Activated T-helper 2 cell treated with anti-CD3 and anti-CD28 coated beads, Interferon-gamma antibody, Interleukin-2, Interleukin-4, amounts not matched to agents 10 μg/mL and 5 μg/mL and 100 μg/mL, durations not matched to agents 14 hours and 24 hours and 36 hours (primary cell): ENCODE measurements at places on chromosomes 2 and 18.

GRCh38 chr18:61591253-61591652, 258.0 kb downstream of the CDH20 start:
- no peak for DNase-seq

DNA sequence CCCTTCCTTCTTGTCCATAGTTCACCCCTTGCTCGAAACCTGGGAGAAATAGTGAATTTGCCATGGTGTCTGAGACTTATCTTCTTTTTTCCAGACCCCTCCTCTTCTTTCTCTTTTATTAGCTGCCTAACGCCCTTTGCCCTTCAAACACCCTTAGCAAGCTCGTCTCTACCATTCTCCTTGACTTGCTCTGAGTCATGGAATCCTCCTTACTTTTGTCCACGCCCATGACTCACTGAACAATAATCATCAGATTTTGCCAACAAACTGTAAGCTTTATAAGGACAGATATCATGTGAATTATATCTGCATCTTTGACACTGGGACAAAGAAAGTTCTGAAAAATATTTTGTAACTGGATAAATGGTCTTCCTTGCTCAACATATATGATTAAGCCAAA, 67.1 kb upstream of the CNTNAP5 start:
- no peak for DNase-seq

- DNase-seq = no peak
These were observed 43.7 kb downstream of the WIPF1 start for GRCh38 chr2:174553811-174554493.

DNA sequence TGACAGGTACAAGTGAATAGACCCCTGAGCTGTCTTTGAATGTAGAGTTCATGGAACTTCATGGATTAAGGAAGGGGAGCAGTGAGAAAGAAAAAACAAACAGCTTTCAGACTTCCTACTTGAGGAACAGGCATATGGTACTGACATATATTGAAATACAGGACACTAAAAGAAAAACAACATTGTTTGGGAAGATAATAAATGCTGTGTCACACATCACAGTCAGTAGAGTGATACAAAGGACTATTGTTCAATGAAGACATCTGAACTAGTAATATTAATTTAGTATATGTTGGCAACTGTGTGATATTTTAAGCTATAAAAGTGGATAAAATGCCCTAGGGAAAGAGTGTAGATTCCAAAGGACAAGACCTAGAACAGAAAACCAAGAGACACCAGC, 3.3 kb downstream of the DSC2 start:
- no peak for DNase-seq

GRCh38 chr2:74052732-74053710, 68.3 kb downstream of the TET3 start:
- DNase-seq = no peak

DNA sequence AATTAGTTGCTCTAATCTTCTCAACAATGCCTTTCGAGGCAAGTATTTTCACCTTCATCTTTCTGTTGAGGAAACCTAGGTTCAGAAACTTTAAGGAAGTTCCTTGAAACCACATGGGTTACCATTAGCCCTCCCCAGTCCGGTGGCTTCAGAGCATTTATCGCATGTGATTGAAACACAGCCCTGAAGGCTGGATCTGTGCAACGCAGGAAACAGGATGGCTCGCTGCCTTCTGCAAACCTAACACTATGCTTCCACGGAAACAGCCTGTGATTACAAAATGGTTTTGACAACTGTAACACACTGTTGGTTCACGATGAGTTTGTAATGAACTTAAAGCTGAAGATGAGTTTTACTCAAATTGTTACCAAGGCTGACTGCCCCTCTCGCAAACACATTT, 68.5 kb downstream of the EPB41L3 start:
- no peak for DNase-seq

- DNase-seq = no peak
These were observed 31.1 kb downstream of the MYO7B start for GRCh38 chr2:127566576-127566975.

DNA sequence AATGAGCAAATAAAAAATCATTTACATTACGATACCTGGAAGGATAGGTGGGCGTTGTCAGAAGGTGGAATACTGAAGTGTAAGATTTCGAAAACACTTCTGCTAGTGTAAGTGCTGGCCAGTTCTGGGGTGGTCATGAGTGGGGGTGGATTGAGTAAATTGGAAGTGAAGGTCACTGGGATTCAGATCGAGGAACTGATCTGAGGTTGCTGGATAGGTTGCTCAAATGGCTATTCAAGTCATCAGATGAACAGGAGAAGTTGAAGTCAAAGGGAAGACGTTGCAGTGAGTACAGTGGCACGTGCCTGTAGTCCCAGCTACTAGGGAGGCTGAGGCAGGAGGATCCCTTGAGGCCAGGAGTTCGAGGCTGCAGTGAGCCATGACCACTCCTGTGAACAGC, 95.7 kb downstream of the MALT1 start:
- DNase-seq = no peak

DNA sequence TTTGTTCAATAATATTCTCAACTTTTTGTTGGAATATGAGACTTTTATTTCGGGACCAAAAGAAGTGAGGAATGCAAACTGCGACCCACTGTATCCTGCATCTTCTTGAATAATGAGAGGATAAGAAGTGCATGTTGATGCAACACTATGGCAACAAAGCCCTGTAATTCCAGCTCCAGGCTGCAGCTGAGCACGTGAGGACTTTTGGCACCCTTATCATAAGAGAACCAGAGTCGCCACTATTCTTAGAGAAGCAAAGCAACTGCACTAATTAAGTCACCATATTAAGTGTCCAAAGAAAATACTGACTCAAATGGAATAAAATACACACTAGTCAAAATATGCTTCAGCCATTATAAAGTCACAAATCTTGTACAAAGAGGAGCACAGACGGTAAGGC, 65.8 kb downstream of the FAM210A start:
- no peak for DNase-seq

DNA sequence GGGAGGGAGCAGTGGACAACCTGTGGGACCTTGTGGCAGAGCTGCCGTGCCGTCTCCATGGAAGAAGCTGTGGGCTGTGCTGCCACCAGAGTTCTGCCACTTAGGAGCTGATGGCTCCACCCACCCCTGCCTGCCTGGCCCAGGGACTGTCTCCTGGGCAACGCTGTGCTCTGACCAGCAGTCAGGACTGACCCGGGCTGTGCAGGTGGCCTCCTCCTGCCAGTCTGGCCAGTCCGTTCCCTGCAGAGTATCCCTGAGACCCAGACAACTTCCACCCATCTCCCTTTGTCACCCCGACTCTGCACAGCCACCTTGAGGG, 12.8 kb downstream of the ASIC4 start:
- no peak for DNase-seq

GRCh38 chr2:204982303-204982702, 437.0 kb downstream of the PARD3B start:
- DNase-seq = no peak

DNA sequence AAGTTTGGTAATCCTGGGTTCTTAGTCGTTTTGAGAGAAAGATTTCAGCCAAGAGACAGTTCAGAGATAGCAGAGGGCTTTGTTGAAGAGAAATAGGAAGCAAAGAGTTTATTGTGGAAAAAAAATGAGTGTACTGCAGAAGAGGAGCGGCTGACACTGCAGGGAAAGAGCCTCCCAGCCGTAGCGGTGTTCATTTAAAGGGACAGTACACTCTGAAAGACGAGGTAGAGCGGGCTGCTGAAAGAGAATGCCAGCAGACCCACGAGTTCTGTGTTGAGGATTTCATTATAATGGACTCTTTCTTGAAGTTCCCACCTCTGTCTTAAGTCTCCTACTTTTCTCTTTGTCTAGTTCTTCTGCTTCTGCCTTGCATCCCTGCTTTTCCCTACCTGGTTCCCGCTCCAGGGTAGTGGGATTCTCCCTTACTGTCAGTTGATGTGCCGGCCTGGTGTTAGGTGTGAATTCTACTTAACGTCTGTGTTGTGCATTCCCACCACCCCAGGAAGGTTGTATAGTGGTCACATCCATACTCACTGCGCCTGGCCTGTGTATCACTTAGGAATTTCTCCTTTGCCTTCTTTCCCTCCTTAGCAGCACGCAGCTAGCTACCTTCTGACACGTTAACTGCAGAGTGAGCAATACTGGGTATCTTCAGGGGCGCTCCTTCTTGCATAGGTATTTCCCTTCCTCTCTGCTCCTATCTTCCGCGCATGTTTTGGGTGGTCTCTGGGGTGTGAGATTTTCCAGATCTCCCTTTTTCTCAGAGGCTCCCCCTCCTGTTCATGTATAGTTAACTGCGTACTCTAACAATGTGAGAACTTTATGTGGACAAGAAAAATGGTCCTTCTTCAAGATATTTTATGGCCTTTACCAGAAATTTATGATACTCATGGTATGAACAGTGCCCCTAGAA, 164.5 kb downstream of the PTH2R start:
- no peak for DNase-seq

DNA sequence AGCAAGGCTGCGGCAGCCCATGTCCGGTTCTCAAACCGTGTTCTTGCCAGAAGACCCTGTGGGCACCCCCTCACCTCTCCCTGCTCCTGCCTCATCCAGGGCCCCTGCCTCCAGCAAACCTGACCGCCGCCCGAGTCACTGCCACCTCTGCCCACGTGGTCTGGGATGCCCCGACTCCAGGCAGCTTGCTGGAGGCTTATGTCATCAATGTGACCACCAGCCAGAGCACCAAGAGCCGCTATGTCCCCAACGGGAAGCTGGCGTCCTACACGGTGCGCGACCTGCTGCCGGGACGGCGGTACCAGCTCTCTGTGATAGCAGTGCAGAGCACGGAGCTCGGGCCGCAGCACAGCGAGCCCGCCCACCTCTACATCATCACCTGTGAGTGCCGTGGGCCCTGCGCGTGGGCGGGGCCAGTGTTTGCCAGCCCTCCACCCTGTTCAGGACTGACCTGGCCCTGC, 32.2 kb downstream of the MTERF4 start:
- no peak for DNase-seq

DNA sequence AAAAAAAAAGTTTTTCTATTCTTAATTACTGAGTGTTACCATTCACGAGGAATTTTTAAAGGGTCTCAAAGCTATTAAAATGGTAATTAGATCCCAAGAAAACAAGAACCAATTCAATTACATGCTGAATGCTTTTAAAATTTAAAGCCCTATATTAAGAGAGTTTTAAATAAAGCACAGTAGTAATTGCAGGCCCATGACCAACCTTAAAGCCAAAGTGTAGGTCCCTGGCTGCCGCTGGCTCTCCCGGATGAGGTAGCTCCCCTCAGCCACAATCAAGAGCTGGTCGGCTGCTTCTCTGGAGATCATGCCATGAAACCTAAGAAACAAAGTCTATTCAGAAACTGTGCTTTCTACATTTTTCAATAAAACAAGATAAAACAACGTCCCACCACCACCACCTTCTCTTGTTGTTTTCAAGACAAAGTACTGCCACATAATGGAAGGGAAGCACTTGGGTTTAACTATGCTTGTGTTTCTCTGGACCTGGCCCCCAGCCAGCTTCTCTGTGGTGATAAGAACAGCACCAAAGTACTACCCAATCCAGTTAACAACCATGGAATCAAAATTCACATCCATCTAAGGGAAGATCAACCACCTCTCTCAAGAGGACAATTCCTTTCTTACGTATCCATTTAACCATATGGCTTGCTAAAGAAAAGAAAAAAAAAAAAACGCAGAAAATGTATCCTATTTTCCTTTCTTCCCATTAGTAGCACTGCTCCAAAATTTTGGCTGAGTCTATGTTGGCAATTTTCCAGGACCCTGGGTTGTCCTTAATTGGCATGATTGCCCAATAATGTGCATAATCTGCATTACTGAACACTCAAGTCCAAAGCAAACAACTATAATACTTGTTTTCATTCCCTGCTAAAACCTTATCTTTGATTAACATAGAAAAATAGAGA, 90.1 kb downstream of the CHN1 start:
- DNase-seq = no peak

- DNase-seq = no peak
These were observed 98.0 kb downstream of the MARCHF4 start for GRCh38 chr2:216274194-216274840.

- DNase-seq = no peak
These were observed 64.4 kb downstream of the TSN start for GRCh38 chr2:121819846-121820245.

DNA sequence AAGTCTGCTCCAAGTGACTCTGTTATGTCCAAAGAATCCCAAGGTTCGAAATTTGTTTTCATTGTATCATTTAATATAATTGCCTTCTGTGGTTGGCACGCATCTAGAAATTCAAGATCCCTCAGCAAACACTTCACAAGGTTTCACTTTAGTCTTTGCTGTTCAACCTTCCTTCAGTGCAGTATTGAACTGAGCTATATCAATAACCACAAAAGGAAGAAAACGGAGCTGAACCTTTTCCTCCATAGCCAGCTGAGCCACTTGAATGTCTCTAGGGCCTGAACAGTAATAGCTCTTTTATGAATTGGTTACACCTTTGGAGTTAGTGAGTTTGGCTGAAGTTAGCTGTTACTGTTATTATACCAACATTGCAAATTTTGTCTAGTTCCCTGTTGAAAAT, 357.7 kb upstream of the HNRNPA3 start:
- no peak for DNase-seq

GRCh38 chr18:23945416-23946079, 69.0 kb upstream of the TTC39C start:
- no peak for DNase-seq

- no peak for DNase-seq
These were observed 1.7 kb upstream of the PER2 start for GRCh38 chr2:238290091-238290509.

GRCh38 chr2:39514825-39515224, 77.7 kb upstream of the MAP4K3 start:
- no peak for DNase-seq

GRCh38 chr2:100321179-100321865, 979 bp downstream of the LONRF2 start:
- DNase-seq = no peak

- no peak for DNase-seq
These were observed 217.3 kb downstream of the FHOD3 start for GRCh38 chr18:36514778-36515177.

- DNase-seq = no peak
These were observed 123.6 kb upstream of the STK17B start for GRCh38 chr2:196295005-196295404.

DNA sequence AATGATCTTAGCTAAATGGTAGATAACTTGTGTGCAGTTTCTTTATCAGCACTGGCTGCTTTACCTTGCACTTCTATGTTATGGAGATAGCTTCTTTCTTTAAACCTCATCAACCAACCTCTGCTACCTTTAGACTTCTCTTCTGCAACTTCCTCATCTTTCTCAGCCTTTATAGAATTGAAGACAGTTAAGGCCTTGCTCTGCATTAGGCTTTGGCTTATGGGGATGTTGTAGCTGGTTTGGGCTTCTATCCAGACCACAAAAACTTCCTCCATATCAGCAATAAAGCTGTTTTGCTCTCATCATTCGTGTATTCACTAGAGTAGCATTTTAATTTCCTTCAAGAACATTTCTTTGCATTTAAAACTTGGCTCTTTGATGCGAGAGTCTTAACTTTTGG, 123.7 kb downstream of the PIK3C3 start:
- DNase-seq = no peak

DNA sequence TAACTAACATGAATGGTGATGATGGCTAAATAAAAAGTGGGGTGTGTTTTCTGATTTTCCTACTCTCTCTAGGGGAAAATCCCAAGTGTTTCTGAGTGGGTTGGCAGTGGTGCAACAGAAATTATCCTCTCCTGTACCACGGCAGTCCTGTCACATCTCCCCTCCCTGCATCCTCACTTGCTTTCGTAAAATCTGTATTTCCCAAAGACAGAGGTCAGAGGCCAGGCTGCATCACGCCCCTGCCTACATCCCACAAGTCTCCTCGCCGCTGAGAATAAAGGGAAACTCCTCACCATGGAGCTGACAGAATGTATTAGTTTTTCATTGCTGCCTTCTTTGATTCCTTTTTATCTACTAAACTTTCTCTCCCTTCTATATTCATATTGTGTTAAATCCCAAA, 13.1 kb downstream of the FBLN7 start:
- DNase-seq = no peak

GRCh38 chr2:61763605-61764034, 90.2 kb downstream of the FAM161A start:
- no peak for DNase-seq
